ENCODE measurements at places on chromosomes 2 and 18.

DNA sequence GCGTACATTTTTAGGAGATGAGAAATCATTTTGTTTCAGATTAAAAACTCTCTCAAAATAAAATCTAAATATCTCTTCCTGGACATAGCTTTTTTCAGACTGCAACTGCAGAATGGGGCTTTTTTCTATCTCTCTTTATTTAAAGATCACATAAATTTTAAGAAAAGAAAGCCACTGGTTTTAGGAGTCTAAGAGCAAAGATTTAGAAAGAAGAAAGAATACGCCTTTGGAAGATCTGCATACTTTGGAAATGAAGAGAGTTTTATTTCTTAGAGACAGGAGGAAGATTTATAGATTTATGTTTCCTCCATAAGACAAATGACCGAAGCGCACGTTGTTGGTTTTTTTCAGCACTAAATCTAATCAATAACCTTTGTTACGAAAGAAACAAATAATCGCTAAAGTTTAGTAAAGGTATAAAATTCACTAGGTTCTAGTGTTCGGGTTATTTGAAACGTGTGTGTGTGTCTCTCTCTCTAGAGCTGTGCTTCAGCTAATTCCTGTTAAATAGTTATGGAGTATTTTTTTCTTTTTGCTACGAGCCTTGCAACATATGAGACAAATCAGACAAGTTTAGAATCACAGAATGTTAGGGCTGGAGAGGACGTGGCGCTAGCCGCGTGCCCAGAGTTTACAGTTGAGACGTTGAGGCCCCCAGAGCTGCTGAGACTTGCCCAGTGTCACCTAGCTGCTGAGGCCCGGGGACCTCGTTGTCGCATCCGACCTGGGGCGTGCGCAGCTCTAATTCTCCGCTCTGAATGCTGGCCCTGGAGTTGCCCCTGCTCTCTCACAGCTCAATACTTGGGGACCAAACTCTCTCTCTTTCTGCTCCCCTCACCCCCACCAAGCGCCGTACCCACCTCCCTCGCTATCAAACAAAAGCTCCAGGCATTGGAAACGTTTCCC, 69.9 kb downstream of the CTAGE1 start:
- DNase-seq = no peak

DNA sequence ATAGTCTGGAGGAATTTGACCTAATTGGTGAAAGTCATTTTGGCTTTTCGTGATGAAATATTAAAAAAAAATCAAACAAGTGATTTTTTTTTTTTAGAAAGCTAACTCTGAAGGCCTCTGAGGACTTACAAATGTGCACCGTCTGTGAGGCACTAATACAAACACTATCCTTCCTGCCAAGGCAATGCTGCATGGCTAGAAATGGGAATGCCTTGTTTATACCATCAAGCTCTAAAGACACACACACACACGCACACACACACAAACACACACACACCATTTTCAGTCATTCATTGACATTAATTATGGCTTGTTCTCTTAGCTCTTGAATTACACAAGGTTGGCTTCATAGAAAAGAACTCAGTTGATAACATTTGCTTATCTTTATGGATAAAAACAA, 1242.0 kb upstream of the ACVR2A start:
- no peak for DNase-seq

- no peak for DNase-seq
These were observed 99.4 kb downstream of the MYOM1 start for GRCh38 chr18:3120356-3120755.

GRCh38 chr2:140200307-140200706, 1420.1 kb upstream of the NXPH2 start:
- DNase-seq = no peak

DNA sequence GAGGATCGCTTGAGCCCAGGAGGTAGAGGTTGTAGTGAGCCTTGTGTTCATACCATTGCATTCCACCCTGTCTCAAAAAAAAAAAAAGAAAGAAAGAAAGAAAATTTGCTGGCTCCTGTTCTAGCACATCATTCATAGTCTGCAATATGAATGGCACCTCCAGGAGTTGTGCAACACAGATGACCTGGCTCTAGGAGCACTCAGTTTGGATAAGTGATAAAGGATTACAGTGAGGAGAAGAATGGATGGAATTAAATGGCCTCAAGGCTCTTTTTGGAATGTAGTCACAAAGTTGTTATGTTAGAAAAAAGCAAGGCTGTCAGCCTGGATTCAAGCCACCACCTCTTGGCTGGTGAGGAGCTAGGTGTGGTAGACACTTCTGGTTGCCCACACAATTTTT, 21.5 kb upstream of the SPRED2 start:
- no peak for DNase-seq

DNA sequence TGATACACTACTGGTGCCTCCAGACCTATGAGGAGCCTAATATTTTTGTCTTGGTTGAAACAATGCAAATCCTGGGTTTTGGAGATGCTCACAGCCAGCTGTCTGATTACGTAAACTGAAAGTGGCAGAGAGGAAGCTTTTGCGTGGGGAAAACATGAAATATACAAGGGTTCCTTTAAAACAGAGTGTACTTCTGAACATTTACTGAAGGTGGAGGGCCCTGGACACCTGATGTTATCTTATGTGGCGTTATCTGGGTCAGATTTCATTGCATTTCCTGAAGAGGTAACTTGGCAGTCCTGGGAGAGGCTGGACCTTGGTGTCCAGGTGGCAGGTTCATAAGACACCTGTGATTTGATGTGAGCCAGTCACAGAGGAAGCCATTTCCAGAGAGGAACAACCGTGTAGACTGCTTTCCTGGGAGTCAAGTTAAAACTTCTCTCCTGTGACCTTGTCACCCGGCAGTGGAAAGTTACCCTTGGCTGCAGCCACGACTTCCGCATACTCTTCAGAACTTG, 105.0 kb downstream of the NEDD4L start:
- no peak for DNase-seq

DNA sequence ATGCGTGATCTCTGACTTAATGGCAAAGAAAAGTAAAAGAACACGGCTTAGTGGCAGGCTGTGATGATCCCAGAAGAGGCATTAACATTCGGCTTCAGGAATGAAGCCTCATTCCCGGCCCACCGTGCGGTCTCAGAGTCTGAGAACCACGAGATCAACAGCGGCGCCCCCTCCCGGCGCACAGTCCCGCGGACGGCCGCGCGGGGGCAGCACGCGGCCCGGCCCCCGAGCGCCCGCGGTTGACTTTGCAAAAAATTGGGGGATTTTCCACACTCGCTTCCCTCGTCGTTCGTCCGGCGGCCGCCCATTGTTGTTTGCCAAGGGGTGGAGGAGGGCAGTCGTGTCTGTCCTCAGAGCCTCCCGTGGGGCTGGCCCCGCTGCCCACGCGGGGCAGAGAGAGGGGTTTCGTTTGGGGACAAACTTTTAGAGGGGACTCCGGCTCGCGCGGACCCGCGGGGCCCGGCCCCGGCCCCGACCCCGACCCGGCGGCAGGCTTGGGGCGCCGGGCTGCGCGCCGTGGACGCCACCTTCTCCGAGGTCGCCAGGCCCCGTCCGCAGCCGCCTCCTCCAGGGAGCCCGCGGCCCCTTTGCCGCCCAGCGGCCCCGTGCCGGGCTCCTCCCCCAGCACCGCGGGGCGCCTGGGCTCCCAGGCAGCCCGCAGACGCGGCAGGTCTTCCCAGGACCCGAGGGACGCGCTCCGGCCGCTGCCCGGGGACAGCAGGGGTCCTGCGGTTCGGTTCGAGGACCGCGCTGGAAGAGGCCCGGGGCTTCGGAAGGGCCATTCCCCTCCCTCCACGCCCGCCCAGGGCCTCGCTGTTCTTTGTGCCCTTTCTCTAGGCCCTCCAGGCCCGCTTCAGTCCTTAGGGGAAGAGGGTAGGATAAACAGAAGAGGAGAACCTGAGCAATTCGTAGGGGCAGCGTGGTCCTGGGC, 3.4 kb upstream of the HS6ST1 start:
- no peak for DNase-seq

DNA sequence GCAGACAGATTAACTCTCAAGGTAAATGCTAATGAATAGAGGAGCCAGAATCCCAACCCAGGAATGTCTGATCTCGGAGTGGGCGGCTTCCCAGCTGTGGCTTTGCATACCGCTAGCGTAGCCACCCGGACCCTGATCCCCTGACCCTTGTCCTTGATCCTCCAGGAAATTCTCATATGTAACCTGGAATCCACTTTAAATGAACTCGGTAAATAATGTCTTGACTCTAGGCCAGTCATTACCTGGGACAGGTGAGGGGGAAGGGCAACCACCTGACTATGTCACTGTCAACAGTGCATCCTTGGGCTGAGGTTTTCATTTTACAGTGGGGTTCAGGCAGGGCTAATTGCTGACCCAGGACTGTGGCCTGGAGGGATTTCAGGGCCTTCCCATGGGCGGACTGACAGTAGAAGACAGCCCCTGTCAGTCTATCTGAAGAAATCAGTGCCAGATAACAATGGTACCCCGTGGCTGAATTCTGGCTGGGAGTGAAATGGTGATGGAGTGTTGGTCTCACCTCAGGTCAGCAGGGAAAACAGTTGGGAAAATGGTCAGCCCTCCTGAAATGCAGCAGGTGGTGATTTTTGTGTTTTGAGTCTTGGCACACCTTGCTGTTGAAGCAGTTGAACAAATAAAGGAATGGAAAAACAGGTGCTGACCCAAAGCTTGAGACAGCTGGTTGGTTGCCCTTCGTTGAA, 9.6 kb downstream of the ACKR3 start:
- DNase-seq = no peak

DNA sequence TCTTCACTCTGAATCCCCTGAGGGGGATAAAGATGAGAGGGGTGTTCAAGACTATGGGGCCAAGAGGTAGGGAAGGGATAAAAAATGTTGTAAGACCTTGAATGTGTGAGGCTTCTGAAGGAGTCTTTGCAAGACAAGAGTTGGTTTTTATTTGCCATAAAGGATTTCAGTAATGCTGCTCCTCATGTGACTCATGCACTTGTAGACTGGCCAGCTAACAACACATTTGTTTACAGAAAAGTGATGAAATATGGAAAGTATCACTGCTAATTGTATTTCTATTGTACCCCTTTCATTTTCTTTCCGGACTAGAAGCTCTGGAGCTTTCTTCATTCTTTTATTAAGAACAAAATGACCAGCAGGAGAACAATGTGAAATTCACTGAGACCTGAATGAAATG, 782.1 kb downstream of the EPHA4 start:
- no peak for DNase-seq

- no peak for DNase-seq
These were observed 388.7 kb upstream of the MYT1L start for GRCh38 chr2:2719781-2720180.

Data from cortex of kidney (tissue), 1 donor.